ENCODE measurements at places on chromosomes 6 and 20. TPM values are rescaled to one million over a fixed set of nuclear protein-coding genes. Genes with fewer than 3 reads are reported as not detected.

UNC5CL gene
- 0.93 TPM for total RNA-seq

PHACTR3 gene
- total RNA-seq = 2.4 TPM

WASF1 gene
- total RNA-seq = 2.0 TPM

ACTR5 gene
- total RNA-seq = 9.9 TPM

DNA sequence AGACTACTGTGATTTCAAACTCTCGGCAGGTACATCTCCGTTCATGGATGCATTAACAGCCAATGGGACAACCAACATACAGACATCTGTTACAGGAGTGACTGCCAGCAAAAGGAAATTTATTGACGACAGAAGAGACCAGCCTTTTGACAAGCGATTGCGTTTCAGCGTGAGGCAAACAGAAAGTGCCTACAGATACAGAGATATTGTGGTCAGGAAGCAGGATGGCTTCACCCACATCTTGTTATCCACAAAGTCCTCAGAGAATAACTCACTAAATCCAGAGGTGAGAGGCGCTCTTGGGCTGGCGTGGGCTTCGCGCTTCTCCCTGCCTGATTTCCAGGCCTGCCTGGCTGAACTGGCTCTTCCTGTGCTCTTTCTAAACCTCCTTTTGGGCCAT, 68.4 kb downstream of the RPP40 start:
- DNase-seq = no peak

DNA sequence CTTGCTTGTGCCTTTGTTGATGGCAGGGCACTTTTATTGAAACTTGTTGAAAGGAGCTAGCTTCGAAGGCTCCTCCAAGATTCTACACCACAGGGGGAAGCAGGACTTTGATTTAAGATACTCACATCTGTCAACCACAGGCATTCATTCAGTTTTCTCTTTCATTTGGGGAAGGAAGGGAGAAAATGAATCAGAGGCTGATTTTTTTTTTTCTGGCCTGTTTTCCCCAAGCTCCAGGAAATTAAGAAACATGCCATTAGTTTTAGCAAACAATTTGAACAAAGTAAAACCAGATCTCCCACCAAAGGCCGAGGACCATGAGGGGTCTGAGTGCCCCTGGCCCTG, 8.7 kb upstream of the APCDD1L start:
- no peak for DNase-seq

GRCh38 chr6:40171343-40171742, 237.1 kb upstream of the MOCS1 start:
- DNase-seq = no peak

DNA sequence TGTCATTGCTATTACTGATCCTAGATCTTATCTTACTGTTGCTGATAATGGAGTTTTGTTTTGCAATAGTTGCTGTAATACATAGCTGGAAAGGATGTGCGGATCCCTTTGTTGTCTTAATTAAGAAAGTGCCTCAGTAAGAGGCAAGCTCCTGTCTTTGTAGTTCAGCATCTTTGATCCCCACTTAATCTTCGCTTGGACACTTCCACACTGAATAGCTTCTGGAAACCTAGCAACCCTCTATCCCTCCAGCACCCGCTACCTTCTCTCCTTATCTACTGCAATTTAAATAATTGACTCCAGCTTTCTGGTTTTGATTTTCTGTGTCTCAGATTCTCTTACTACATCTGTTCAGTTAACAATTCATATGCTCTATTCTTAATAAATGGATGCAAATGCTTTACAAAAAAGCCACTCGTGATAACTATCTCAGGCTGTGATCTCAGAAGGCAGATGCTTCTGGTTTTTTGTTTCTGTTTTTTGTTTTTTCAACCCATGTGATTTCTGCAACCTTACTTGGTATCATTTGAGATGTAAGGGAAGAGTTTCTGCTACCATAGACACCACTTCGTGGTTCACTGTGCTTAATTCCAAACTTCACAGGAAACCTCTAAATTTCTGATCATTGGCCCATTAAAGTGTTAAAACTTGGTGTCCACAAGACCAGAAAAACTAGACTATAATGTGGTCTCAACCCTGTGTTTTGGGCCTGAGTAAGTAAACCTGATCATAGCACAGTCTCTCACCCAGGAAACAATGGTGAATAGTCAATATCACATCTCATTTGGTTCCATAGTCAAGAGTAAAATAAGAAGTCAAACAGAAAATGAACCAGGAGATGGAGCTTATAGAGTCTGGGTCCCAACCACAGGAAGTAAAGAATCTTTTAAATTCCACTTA, 352.1 kb upstream of the SOX4 start:
- DNase-seq = no peak

- DNase-seq = peak; percentile 34
Measured at GRCh38 chr20:5085380-5085779, 34.4 kb downstream of the PCNA start.

DNA sequence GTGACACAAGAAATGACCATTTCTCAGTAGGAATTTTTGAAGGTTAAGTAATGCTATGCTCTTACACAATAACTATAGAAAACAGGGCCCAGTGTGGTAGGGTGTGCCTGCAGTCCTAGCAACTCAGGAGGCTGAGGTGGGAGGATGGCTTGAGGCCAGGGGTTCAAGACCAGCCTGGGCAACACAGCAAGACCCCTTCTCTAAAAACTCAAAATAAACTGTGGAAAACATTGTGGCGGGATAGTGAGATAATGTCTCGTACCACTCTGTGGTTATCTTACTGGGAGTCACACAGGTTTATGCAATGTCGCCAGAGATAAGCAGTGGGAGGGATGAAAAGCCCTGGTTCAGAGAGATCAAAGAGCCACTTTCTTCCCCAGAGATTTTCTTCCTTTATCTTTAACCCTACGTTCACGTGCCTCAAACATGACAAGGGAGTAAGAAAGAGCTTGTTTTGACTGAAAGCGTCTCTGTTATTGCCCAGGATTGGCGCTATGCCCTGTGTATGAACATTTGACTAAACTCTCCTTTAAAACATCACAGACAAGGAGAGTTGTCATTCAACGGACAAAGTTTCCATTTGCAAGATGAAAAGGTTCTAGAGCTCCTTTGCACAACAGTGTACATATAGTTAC, 13.9 kb downstream of the GCM1 start:
- DNase-seq = no peak

GRCh38 chr20:39651645-39652325, 689.6 kb downstream of the DHX35 start:
- no peak for DNase-seq
